Fibroblast of mammary gland (primary cell): ENCODE measurements at places on chromosomes 1 and 21.
A peak's percentile ranks its signal among the peaks of the same experiment; 100 is the strongest.

DNA sequence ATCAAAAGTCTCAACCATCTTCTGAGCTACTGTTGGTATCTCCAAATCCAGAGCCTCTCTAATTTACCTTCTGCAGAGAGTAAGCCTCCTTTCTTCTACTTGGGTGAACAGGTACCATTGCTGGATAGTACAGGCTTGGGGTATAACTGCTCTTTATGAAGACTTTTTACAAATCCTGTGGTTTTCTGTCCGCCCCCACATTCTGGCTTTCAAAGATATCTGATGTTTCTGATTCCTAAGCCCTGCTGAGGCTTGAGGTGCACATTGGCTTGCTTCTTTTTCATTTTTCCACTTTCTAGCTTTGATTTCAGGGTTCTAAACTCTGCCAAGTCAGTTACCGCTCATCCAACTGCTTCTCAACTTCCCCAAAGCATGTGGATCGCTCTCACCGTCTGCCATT, 37.1 kb downstream of the TENT5C start:
- no peak for DNase-seq

GRCh38 chr1:154478639-154479038, 23.4 kb upstream of the TDRD10 start:
- DNase-seq, result peak; percentile 10

- peak; percentile 58 for DNase-seq
Measured at GRCh38 chr1:236502972-236503639, 20.7 kb upstream of the LGALS8 start.

DNA sequence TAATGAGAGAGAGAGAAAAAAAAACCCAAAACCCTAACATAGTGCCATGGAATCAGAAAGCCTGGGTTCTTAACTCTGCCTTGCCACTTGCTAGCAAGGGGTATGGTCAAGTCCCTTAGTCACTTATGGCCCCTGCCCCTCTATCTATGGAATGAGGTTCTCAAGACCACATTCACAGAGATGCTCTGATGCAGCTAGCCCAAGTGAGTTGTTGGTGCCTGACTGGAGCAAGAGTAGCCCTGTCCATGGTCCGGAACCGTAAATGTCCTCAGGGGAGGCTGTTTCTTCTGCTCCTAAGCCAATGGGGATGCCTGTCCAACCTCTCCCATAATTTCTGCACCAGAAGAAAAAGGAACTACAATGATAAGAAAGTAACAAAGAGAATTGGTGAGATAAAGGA, 56.8 kb downstream of the CSMD2 start:
- DNase-seq, result no peak

GRCh38 chr1:246317332-246318035, 189.6 kb downstream of the SMYD3 start:
- peak; percentile 73 for DNase-seq

DNA sequence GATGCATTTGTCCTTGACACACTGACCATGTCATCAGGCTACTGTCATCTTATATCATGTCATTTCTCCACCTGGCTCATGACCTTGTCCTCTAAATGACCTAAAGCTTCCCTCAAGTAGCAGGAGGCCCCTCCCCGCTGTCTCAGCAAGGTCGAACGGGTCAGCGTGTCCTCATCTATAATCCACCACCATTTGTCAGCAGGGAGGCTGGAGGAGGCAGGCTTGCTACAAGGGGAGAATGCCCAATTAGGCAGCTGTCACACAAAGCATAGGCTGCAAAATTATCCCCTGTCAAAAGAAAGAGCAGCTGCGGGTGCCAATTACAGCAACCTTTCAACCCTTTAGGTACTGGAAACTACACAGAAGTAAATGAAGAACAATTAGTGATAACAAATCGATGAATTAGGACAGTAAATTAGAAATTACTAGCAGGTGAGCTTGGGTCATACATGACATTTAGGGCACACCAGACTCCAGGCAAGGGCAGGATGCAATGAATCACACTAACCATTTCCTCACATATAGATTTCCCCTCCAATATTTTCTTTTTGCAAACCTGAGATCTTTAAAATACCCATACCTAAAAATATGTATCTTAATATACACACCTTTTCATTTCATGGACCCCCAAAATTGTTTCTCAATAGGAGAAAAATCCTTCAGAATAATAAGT, 61.2 kb downstream of the NRIP1 start:
- no peak for DNase-seq

GRCh38 chr1:215267495-215267894, 185.0 kb downstream of the KCNK2 start:
- no peak for DNase-seq

DNA sequence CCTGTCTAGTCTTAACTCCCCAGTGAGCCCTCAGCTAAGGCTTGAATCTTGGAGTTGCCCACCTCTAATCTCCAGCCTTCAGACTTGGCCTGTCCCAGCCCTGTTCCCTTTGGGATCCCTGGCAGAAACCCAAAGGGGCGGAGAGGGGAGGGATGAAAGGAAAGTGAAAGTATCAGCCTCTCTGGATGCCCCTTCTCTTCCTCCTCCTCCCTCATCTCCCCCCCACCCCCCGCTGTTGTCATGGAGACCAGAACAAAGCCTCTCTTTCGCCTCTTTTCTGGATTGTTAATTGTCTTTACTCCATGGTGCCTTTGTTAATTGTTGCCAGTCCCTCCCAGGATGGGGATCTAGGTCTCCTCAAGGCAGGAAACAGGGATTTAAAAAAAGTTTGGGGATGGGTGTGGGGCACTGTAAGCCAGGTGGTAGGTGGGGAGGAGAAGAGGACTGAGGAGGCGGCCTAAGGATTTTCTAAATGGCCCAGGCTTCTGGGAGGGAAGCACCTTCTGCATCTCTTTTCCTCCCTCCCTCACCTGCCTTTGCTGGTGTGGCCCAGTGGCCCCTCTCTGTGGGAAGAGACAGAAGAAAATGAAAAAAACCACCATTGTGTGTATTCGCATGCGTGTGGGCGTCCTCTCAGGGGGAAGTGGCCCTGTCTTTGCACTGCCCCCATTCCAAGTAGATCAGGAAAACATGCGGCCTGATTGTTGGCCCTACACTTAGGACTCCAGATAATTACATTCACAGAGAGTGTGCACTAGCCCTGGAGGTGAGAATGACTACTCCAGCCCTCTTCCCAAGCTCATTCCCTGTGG, 7.5 kb upstream of the SOX13 start:
- peak; percentile 32 for DNase-seq

DNA sequence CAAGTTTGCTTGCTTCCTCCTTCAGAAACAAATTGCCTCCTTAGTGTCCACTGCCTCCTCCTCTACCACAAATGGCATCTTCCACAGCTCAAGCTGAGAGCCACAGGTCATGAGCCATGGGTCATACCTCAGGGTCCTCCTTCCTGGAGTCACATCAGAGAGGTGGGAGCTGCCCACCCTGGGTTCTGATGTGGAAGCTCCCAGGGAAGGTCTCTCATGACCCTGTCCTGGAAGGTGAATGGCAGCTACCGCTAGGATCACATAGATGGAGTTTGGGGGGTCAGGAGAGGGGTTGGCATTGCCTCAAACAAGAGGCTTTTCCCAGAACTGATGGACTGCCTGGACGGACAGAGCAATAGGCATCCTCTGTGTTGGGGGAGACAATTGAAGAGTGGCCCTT, 321.4 kb downstream of the MATN1 start:
- no peak for DNase-seq

DNA sequence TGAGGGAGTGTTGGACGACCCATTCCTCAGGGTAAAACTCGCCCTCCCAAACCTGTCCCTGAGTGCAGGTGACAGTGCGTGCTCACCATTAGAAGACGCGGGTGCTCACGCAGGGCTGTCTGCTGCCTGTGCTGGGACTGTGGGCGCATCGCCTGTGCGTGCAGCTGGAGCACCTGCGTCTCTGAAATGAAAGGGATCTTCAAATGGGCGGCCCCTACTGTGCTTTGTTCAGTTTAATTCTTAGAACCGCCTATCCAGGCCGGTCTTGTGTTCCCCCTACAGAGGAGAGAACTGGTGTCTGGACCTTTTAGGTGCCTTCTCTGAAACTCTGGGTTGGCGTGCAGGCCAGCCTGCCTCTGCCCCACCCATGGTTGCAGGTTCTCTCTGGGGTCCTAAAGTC, 125.8 kb downstream of the PCBP3 start:
- no peak for DNase-seq

- DNase-seq, result no peak
Measured at GRCh38 chr1:152842556-152842955, at the start of gene LCE6A. Gene LCE6A, plus strand, starts transcription at chr1:152842856. Its CDS starts 665 bp downstream, at chr1:152843521.

GRCh38 chr1:202275061-202275770, 66.5 kb downstream of the UBE2T start:
- no peak for DNase-seq

DNA sequence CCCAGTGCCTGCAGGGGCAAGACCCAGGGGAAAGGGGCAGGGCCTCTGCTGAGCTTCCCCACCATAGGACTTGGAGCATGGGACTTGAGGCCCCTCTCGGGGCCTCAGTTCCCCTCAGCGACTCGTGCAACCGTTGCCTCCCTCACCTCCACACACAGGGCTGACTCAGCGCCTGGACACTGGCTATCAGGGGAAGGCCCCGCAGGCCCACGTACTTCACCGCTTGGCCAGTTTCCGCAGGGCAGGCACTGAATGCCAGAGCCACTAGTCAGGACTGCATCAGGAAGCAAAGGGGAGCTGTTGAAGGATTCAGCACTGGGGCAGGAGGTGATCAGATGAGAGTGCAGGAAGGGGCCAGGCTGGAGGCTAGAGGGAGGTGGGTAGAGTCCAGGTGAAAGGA, 15.5 kb upstream of the FAM131C start:
- peak; percentile 63 for DNase-seq

GRCh38 chr1:58402444-58402843, 144.1 kb downstream of the OMA1 start:
- DNase-seq, result peak; percentile 52

GRCh38 chr1:11281518-11282331, 8.7 kb downstream of the UBIAD1 start:
- peak; percentile 92 for DNase-seq

- DNase-seq, result peak; percentile 50
Measured at GRCh38 chr1:154608397-154609270, 648 bp upstream of the ADAR start.

DNA sequence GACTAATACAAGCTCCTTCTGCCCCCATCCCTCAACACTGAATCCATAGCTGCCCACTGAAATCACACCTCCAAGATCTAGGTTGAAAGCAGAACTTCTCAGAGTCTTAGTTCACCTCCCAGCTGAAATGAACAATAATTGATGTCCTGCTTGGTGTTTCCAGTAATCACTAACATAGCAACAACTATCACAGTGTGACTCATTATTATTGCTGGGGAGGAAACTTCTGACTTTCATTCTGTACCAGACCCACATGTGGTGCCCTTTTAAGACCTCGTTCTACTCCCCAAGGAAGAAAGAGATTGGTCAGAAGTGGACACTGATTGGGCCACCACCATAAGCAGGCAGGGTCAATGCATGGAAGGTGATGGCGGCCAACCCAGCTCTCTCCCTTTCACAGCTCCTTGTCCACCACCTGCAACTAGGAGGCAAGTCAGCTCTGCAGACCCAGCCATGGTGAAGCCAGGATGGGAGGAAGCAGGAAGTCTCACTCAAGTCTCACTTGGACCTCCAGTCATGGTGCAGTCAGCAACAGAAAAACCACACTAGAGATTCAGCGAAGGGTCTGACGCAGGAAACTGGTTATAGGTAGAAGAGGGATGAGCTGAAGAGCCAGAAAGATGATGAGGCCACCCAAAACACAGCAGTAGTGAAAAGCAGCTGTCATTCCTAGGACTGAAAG, 720.2 kb downstream of the PTPRU start:
- no peak for DNase-seq

DNA sequence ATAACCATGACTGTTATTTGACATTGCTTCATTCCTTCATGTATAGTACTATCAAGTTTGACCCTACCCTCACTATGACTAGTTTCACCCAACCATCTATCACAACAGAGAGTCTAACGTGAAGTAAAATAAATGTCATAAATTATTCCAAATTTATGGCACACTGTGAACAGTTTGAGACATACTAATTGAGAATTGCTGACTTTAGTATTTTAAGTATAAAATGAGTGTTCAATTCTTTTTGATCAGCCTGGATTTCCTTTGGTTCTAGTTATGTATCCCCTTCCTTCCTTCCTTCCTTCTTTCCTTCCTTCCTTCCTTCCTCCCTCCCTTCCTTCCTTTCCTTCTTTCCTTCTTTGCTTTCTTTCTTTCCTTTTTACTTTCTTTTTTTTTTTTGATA, 14.5 kb downstream of the CR1 start:
- DNase-seq, result no peak

DNA sequence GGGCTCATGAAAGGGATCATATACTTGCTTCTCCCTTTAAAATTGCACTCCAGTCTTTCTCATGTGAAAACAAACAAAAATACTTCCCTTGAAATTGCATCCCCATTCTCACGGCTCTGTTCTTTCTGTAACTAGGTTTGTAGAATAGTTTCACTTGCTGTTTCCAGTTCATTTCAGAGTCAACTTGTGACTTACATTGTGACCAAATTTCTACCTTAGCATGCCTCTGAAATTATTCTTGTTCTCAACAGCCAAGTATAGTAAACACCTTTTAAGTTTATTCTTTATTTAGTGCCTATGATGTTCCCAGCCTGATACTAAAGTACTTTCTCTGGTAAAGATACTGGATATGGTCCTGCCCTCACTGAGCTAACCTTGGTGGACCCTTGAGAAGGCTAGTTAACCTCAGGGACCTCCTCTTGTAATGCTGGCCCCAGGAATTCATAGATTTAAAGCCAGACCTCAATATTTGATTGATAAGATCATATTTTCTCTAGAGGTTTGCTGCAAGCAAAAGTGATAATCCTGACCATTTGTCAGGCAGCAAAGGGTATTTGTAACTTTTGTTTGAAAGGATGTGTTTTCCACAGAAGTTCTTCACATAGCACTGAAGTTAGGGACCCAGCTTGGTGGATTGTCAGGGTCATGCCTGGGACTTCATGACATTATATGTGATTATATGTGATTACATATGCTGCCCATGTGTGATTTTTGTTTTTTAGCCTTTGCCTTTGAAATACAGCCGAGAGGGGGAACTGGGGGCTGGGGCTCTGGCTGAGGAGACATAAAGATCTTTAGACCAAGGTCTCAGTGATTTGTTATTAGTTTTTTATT, 29.6 kb downstream of the VANGL2 start:
- DNase-seq, result no peak

GRCh38 chr1:37258068-37258467, 216.3 kb upstream of the ZC3H12A start:
- no peak for DNase-seq

- DNase-seq, result no peak
Measured at GRCh38 chr21:42430521-42430920, 26.8 kb downstream of the UBASH3A start.

DNA sequence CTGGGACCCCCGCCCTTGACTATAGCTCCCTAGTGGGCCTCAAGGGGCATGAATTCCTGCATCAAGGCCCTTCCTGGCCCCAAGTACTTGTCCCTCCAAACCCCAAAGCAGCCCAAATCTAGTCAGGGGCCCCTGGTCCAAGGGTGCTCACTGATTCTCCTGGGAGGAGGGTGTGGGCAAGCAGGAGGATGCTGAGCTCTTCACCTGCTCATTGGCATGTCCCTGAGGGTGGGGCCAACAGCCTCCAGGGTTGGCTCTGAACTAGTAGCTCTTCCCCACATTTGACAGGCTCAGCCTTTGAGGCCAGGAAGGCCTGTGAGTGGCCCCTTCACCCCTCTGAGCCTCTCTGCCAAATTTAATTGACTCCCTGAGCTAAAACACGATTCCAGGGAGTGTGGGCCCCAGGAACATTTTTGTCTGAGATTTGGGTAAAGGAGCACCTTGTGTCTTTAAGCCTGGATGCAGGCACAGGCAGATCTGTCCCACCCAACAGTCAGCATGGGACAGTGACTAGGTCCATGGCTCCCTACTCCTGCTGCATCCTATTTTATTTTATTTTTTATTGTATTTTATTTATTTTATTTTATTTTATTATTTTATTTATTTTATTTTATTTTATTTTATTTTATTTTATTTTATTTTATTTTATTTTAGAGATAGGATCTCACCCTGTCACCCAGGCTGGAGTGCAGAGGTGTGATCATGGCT, 11.0 kb upstream of the WNT9A start:
- no peak for DNase-seq

- peak; percentile 68 for DNase-seq
Measured at GRCh38 chr1:240107058-240107684, 15.5 kb downstream of the FMN2 start.
